ENCODE measurements at places on chromosomes 5 and 9.

GRCh38 chr9:29976981-29977380 is 2403.7 kb upstream of the C9orf72 start:
- no peak for DNase-seq

DNA sequence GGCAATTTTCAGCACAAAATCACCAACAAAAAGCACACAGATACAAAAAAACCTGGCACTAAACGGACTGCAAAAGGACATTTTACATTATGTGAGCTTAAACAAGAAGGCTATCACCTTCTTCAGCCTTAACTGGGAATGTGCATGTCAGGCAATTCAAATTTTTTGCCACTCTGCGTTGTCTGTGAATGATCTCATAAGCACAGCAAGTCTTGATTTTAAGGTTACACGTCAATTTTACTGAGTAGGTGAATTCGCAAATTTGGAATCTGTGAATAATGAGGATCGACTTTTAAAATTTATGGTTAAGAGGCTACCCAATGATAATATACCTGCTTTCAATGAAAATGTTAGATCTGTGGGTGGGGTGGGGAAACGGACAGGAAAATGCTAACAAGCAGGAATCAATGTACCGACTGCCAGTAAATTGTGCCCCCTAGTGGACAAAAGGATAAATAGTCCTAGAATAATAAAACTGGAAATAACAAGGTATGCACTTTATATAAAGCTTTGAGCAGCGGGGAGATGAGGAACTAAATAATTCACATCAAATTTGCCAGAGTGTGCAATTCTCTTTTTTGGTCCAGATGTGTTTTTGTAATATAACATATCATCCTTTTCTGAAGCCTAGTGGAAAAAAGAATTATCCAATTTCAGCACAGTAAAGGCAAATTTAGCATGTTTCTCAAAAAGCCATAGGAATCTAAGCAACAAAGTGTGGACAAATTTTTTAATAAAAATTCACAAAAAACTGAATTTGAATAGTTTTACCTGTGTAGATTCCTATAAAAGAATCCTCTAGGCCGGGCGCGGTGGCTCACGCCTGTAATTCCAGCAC is 20.5 kb downstream of the EQTN start:
- peak; percentile 1 for DNase-seq

DNA sequence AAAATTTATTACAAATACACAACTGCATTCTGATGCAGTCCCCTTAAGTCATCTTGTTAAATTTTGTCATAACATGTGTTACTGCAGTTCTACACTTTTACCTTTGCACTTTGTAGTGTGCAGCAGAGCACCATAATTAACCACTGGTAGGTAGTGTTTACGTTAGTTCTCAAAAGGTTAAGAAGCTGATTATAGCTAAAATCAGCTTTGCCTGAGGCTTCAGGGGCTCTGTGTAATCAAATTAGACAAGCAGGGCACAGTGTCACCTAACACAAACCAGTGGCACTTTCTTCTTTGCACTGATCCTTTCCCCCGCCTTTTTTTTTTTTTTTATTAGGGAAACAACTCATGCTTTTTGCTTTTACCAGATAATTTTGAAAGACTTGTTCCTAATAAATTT is 26.1 kb downstream of the POU5F2 start:
- no peak for DNase-seq

DNA sequence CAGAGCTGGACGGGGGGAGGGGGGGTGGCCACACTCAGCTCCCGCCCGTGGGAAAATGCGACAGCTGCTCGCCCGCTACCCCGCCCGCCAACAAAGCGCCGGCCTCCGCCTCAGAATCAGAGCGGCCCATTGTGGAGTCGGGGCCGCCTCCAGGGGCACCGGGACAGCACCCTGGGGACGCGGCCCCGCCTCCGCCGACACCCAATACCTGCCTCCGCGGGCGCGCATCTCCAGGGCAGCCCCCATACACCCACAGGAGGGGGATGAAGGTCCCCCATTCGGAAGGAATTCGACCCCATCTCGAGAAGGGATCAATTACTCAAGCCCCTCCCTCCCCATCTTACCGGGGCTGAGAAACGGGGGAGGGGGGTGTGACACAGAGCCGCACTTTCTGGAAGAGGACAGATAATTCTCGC is 1.3 kb downstream of the NOTCH1 start:
- DNase-seq: no peak

GRCh38 chr5:5273976-5274375 is 133.8 kb downstream of the ADAMTS16 start:
- no peak for DNase-seq

DNA sequence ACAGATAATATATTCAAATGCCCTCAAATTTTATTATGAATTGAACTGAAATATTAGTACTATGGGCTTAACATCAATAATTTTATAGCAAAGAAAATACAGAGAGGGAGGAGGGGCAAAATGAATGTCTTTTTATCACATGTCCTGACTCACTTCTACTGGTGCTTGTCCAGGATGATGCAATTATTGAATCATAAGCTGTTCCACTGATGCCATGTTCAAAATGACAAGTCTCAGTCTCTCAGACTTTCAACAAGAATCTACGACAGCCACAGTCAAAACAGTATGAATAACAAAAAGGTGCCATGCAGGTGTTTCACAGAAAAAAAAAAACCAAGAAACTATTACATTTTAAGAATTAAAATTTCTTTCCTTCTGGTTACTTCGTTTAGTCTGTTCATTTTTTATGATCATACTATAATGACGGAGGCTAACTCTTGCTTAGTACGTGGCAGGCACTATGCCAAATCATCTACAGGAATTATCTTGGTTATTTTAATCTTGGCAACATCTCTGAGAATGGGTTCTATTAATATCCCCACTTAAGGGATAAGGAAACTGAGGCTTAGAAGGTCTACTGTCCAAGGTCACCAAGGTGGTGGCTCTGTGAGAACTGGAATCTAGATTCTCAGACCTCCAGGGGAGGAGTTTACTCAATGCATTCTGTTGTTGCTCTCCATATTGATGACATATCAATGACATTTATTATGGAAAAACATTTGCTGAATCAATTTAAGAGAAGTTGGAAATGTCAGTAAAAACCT is 61.5 kb downstream of the NR3C1 start:
- DNase-seq: peak; percentile 27
